ENCODE measurements at places on chromosomes 13 and 19.

- DNase-seq: no peak
Measured at GRCh38 chr13:50334115-50334778, 319.0 kb downstream of the KCNRG start.

DNA sequence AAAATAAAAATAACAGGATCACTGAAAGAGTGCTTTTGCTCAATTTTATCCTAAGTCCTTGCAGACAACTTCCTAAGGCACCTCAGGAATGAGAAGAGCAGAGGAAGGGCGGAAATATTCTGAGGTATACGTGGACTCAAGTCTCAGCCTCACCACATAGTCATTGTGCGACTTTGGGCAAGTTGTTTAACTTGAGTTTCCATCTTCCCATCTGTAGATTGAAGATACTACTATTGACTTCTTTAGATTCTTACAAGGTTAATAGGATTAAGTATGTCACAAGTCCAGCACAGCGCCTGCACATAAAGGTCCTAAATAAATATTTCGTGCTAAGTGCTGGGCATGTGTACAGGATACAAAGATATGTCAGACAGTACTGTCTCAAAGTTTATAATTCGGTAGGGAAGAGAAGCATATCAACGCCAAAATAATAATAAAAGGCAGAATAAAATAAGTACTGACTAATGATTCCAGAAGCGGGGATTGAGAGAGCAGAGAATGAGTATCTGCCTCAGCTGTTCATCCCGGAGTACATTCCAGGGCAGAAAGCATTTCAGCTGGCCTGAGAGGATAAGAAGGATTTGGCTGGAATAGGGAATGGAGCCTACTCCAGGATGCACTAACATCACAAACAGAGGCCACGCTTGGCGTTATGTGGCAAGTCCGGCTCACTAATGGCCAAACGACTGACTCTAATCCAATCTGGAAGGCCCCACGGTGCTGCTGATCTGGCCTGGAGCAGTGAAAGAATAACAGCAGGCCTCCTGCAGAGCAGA, 139.7 kb downstream of the FLT1 start:
- no peak for DNase-seq

GRCh38 chr13:83295686-83296085, 586.6 kb downstream of the SLITRK1 start:
- no peak for DNase-seq

GRCh38 chr19:37957176-37957575, 50.2 kb downstream of the SIPA1L3 start:
- DNase-seq: no peak

GRCh38 chr19:12034620-12035019, 859 bp downstream of the ZNF433 start:
- no peak for DNase-seq

DNA sequence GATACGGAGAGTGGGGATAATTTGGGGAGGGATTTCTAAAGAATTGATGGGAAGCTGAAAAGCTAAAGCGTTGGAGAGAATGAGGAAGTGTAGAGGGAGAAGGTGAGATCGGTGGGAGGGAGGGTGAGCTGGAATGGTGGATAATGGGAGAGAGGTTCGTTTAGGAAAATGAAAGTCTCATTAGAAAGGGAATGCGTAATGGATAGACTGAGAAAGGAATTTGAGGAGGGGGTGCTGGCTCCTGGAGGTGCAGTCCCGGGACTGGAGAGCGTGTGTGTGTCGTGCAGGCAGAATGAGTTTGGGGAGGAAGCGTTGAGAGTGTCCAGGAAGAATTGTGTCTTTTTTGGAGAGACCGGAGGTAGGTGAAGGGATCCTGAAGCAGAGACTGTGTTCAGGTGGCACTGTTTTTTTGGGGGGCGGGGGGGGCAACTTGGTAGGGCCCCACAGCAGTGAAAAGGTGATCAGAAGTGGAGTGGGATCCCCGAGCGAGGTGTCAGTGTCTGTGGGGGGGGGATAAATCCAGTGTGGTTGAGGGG, 1.4 kb downstream of the ACTN4 start:
- no peak for DNase-seq

DNA sequence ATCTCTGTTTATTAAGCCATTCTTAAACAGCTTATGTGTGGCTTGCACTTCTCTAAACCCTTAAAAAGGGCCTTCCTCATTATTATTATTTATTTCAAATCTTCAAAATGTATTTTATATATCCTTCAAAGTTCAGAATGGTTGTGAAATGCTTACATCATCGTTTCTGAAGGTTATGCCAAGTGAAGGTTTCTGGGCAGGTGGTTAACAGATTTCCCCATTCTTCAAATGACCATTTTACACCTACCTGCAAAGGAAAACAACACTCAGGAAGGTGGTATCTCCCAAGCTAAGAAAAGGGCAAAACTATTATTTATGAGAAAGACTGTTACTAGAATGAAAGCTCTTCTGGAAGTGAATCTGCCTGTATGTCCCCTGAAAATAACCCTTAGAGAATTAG, 191.6 kb downstream of the SHISA2 start:
- no peak for DNase-seq

DNA sequence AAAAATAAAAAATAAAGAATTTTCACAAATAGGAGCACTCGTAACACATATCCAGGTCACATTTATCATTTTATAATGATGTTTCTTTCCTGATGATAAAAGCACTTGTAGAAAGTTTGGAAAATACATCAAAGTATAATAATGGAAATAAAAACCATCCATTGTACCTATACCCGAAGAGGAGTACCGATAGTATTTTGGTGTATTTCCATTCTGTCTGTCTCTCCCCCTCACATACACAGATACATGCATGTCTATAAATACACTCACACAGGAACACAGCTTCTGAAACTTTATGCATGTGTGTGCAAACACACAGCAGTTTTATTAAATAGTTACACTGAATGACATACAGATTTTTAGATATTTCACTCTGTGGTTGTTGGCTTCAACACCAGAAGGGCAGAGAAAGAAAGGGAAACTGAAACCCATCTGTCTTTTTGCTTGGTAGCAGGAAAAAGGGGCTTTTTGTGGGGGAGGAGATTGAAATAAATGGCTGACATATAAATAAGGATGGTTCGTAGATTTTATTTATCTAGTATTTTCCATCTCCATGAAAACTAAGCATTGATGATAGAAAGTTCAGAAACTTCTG, 114.8 kb downstream of the LRCH1 start:
- no peak for DNase-seq

DNA sequence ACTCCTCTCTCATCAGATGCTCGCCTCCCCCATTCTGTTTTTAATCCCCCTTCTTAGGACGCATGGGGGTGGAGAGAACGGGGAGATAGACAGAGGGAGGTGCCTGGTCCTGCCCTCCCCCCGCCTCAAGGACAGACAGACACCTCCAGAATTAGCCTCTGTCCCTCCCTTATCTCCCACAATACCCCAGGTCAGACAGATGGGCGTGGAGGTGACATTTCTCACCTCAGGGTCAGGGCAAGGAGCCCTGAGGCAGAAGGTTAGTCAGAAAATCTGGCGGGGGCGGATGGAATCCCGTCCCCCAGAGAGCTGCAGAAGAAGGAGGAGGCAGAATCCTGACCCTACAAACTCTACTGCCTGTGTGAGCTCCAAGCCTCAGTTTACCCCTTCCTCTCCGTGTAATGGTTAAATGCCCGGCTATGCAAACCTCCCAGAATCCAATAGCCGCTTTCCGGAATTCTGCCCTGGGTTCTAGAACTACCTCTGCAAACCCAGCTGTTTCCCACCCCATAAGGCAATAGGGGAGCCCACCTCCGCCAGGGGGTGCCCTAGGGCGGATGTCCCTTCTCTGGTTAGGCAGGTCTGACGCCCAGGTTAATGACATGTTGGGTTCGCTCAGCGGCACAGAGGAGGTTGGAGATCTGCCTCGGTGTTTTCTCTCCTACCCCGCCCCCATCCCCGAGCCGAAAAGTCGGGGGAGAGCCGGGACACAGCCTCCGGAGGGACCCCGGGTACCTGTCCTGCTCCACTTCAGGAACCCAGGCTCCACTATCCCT, 900 bp downstream of the PPP1R13L start:
- no peak for DNase-seq

- DNase-seq: no peak
Measured at GRCh38 chr13:109288151-109288709, 498.2 kb downstream of the IRS2 start.

DNA sequence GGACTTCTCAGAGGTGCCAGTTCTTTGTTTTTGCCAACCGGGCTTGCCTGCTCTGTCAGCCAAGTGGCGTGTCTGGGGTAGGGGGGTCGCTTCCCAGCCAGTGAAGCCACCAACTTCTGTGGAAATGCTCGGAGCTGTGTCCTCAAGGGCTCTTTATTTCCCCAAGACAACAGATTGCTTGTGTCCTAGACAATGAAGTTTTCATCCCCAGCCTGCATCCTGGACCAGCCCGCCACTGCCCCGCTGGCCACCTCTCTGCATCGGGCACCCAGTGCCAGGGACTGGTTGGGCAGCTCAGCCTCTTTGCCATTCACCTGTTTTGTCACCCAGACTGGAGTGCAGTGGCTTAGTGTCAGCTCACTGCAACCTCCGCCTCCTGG, 3.7 kb downstream of the RAB11B start:
- no peak for DNase-seq

GRCh38 chr13:104021806-104022397, 955.7 kb upstream of the SLC10A2 start:
- DNase-seq: no peak

DNA sequence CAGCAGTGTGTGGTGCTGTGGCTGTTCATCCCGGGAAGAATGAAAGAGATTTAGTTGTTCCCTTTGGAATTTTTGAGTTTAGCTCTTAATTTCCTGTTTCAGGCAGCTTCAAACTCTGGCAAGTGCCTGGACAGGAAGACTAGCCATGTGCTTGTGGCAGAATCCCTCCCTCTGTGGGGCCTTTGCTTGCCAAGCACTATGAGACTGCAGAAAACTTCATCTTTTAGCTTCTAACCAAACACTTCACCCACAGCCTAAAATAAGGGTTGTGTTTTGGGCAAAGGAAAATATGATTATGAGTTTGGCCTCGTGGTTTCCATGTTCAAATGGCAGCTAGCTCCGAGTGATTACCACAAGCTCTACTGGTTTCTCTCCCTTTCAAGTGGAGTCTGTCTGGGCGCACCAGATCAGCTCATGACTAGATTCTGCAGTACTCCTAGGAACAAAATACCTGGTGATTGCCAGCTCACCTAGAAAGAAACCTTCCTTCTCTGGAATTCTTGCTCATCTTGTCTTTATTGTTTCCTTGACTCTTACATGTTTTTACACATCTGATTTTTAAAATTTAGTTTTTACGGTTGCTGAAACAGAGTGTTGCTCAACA, 707.5 kb downstream of the SLITRK6 start:
- DNase-seq: no peak

DNA sequence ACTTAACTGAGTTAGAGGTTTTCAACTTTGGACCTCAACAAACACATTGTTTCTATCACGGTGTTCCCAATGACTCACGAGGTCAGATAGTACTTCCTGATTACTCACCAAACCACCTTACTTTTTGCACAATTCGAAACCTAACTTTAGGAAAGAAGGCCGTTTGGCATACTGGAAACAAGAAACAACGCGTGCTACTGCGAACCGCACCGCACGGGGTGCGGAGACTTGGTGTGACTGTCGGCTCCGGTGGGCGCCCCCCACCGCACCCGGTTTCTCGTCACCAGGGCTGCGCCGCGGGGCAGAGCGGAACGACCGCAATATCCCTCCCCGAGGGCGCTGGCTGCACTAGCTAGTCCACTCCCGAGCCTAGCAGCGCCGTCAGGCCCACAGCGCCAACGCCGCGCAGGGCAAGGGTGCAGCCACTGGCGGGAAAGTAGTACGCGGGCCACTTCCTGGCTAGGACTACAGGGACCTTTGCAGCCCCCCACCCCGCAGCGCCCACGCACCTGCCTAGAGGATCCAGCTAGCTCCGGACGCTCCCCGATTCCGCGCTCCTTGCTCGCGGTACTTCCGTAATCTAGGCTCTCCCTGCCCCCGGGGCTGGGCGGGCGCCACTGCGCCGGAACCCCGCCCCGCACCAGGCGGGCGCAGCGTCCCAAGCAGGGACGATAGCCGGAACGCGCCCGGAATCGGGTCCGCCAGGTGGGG, at the start of gene PARP4:
PARP4 (minus strand) TSS at position 582 of the 711 bp plus-strand sequence. CDS start 9,002 bp downstream, outside the sequence.
- DNase-seq: peak; percentile 73

DNA sequence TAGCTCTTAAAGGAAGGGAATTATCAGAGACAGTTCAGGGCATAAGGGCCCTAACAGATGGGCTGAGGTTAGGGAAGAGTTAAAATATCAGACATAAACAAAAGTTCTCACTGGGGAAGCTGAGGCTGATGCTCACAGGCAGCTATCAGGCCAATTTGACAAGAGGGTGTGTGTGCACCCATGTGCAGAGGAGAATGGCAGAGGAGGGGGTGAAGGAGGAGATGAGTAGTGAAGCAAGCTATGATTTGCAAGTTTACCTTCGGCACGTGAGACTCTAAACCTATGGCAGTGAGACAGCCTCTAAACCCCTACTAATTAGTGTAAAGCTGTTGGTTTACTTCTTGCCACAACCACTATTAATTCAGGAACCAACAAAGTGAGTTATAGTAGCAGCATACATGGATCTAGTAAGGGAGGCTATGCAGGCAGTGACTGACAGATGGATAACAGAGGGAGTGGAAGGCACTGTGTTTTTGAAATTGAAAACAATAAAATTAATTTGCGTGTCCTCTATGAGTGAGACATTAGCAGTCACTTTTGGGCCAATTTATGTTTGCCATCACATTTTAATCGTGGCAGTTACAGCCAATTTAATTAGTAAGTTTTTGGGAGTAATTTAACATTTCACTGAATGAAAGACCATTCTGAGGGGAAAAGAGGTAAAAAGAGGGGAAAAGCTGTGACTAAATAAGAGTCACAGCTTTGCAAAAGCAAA, 99.6 kb upstream of the HTR2A start:
- DNase-seq: no peak

DNA sequence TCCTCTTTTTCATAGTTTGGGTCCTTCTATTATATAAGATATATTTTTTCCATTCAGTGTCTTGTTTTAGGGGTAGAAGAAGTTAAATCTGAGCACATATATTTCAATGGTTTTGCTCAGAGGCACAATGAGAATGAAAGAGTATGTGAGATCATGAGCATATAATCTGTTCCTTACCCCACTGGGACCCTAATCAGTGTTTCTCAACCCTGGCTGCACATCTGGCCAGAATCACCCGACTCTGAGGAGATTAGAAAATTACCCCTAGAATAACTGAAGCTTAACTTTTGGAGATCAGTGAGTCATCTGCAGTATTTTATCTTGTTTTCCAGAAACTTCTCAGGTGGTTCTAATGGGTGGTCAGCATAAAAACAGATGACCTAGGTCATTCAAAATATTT, 782 bp downstream of the CYSLTR2 start:
- no peak for DNase-seq

GRCh38 chr19:43395561-43395960, 19.1 kb upstream of the TEX101 start:
- DNase-seq: no peak

DNA sequence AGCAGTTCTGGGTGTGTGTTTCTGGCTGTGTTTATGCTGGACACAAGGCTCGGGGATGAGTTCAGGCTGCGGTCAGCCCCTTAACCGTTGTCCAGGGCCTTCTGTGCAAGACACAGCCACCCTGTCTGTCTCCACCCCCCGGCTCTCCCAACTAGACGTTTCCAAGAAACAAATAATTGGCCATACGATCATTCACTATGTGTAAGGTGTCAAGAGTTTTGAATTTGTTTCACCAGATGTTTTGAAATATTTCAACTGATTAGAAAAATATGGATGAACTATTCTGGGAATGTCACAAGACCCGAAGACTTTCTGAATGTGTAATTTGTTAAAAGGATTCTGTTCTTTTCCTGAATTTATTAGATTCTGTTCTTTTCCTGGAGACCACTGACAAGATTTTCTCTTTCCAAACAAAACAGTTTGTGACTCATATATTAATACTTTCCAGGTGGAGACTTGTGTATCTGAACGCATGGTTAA, 318.2 kb downstream of the MYO16 start:
- no peak for DNase-seq
